ENCODE measurements at places on chromosomes 11 and 22. TPM values are rescaled to one million over a fixed set of nuclear protein-coding genes. Genes with fewer than 3 reads are reported as not detected.

- no peak for ATAC-seq
These were observed 32.1 kb downstream of the HSD17B12 start for GRCh38 chr11:43712676-43713075.

DNA sequence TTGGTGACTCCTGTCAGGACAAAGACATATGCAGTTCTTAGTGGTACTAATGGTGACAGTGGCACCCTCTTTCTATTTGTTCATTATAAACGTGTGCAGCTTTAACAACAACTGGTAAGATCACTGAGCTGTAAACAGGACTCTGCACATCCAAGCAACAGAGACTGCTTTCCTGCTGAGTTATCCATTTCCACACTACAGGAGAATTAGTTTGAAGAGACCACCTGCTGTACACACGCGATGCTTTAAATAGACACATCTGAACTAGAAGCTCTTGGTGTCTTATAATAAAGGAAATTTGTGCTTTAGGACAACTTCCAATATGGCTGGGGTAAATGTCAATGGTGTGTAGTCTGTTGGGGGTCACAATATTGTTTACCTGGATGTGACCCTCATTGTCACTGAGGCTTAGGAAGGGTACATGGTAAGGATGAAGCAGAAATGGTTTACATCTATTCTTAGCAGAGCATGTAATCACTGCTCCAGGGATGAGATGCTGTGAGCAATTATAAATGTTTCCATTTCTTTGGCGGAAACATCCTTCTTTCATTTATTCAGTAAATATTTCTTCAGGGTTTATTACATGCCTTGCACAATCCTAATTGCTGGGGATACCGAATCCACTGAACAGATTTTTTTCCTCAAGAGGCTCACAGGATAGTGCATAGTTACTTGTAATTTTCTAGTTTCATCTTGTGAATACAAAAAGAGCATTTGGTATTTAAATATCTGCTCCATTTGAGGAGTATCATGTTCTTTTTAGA, 354.0 kb upstream of the CCDC90B start:
- no peak for ATAC-seq

- no peak for ATAC-seq
These were observed 89.1 kb upstream of the MTNR1B start for GRCh38 chr11:92880381-92880780.

Gene PNPLA5
- total RNA-seq, result not detected

Gene MIEF1
- total RNA-seq, result 34.7 TPM

Gene SORL1
- total RNA-seq, result 47.1 TPM

Gene SULT4A1
- total RNA-seq, result 0.11 TPM

- ATAC-seq, result peak; percentile 93
These were observed 27.8 kb downstream of the WEE1 start for GRCh38 chr11:9601037-9601875.

DNA sequence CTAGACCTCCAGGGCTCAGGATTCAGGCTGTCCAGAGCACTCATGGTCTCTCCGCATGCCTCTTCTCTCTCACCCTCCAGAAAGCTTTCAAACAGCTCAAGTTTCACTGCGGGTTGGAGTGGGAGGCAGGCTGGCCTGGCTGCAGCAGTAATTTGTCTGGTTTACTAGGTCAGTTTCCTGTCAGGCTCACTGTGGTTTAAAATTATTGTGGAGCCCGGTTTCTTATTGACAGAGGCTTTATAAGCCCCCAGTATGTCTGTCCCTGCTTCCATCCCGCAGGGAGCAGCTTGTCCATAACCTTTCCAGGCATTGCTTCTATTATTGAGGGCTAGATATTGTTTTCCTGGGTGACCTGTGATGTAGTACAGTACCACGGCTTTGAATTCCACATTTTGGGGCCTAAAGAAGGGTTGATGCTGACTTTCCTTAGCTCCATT, 235.3 kb upstream of the SORL1-AS1 start:
- no peak for ATAC-seq

- ATAC-seq, result no peak
These were observed 230.8 kb upstream of the DDI1 start for GRCh38 chr11:103805688-103806009.

DNA sequence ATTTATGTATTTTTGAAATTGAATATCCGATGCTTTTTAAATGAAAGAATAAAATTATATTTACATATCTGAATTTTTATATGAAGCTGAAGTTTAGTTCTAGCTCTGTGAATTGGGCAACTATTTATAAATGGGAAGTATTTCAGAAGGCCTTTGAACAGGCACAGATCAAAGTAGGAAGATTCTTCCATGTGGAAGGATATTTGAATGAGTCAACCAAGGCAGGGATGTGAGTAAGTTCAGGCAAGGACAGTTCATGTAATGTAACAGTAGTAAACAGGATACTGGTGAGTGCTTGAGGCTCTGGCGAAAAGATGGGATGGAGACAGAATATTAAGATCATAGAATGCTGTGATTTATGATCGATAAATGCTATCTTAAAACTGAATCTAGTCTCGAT, 417.8 kb upstream of the CCDC179 start:
- ATAC-seq, result no peak

Gene PGA5
- total RNA-seq, result not detected

- no peak for ATAC-seq
These were observed 364.3 kb downstream of the SHANK2 start for GRCh38 chr11:70888061-70888460.

DNA sequence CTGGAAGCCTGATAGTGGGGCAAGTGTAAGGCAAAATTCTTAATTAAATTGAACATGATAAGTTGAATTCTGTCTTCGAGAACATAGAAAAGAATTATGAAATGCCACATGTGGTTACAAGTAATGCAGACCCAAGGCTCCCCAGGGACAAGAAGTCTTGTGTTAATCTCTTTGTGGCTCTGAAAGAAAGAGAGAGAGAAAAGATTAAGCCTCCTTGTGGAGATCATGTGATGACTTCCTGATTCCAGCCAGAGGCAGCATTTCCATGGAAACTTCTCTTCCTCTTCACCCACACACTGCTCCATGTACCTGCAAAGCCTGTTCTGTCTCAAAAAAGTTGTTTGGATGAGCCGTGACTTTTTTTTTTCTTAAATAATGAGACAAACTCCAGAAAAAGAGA, 1.9 kb upstream of the TYR start:
- no peak for ATAC-seq

GRCh38 chr11:41398175-41398574, 61.3 kb downstream of the LRRC4C start:
- no peak for ATAC-seq

Gene ZNF280A
- total RNA-seq, result not detected

DNA sequence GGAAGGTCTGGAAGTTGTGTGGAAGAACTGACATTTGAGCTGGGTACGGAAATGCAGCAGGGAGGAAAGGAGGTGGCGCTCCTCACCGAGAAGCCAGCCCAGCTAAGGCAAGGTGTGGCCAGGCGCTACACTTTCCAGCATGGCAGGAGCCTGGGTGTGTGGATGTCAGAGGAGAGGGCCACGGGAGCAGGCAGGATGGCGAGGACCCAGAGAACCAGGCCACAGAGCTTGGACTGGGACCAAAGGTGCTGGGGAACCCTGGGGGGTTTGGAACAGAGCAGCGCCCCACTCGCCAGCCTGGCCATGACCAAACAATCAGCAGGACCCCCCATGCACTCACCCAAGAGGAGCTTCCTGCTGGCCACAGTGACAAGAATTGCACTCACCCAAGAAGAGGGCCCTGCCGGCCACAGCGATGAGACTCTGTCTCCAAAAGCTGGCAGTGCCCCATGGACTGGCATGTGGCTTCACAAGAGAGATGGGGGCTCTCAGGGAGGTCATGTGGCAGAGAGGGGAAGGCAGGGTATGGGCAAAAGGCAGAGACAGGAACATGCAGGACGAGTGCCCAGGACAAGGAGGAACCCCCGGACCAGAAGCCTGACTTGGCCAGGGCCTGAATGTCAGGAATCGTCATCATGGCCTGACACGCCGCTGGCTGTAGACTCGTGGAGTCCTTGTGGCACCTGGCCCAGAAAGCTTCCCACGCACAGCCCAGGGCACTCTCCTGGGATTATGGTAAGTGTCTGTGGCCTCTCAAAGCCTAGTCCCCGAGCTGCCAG, 45.4 kb downstream of the IGF2 start:
- no peak for ATAC-seq

DNA sequence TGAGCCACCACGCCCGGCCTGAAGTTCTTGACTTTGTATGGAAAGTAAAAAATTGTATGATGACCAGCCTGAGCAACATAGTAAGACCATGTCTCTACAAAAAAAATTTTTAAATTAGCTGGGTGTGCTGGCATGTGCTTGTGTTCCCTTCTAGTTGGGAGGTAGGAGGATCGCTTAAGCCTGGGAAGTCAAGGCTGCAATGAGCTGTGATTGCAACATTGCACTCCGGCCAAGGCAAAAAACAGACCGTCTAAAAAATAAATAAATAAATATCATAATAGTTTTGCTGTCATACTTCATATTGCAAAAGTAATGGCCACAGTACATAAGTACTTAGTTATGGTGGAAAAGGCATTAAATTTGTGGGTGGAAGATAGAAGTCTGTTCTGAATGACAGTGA, 3.4 kb downstream of the AGBL2 start:
- no peak for ATAC-seq

DNA sequence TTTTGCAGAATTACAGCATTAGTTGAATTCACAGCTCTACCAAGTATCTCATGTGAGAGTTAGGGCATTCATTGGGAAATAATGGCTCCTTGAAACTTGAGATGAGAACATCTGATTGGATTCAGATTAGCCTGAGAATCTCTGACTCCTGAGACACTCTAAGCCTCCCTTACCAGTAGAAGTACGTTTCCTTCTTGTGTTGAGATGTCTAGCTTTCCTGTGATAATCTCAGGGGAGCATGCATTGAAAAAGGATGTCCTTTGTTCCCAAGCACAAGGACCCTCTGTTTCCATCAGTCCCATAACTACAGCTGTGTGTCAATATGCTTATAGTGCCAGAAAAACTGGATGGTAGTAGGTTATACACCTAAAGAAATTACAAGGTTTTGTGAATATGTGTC, 35.2 kb upstream of the RDX start:
- no peak for ATAC-seq

DNA sequence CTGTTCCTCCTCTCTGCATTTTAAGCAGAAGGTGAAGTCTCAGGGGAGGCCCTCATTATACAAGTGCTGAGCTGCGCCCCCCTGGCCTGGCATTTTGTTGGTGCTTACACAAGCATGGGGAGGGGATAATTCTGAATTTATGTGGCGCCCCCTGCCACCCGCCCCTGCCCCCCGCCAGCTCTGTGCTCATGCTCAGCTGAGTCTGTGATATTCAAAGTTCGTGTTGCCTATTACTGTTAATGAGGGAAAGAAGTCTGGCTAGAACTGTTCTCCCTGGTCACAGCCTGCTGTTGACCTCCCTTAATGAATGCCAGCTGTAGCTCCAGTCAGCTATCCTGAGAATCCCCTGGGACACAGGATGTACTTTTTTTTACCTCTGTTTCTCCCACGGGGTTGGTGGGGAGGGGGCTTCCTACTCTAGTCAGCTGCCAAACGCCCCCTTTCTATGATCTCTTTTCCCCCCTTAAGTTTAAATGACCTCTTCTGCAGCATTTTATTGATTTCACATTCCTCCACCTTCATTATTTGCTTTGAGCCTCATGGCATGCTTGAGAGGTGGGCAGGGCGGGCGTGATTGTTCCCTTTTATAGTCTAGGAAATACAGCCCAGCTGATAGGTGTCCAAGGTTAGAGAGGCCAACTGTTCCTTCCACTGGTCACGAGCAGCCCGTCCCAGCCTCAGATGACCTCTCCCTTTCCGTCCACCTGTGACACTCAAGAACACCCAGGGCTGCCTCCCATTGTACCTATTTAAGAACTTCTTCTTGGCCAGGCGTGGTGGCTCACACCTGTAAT, 12.2 kb downstream of the USP2 start:
- no peak for ATAC-seq

Gene USP28
- total RNA-seq, result 42.0 TPM

GRCh38 chr11:11230802-11231562, 122.1 kb downstream of the CSNK2A3 start:
- no peak for ATAC-seq

DNA sequence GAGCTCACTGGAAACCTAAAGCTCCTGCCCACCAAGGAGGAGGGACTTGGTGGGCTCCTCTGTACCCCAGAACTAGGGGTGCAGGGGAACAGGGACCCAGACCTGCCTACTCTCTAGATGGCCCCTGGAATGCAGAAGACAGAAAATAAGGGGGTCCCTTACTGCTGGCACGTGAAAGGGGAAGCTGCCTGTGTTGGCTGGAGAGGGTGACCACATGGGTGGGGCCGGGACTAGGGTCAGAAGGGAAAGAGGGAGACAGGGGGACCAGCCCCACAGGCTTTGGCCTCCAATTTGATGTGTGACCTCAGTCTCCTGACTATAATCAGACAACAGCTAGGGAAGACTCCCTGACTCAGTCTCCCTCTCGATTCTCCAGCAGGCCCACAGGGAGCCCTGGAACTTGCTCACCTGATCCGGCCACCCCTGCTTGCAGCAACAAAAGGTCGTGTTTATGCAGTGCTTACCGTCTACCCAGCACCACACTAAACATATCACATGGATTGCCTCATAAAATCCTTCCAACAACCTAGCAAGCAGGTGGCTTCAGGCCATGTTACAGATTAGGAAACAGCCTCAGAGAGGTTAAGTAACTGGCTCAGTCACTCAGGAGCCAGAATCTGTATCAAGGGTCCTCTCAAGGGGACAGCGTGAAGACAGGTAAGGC, 10.2 kb downstream of the ARAP1 start:
- no peak for ATAC-seq
